ENCODE measurements at places on chromosomes 5 and 9. TPM values are rescaled to one million over a fixed set of nuclear protein-coding genes. Genes with fewer than 3 reads are reported as not detected.

- no peak for DNase-seq
These were observed 122.4 kb upstream of the OSMR start for GRCh38 chr5:38723426-38723825.

DNA sequence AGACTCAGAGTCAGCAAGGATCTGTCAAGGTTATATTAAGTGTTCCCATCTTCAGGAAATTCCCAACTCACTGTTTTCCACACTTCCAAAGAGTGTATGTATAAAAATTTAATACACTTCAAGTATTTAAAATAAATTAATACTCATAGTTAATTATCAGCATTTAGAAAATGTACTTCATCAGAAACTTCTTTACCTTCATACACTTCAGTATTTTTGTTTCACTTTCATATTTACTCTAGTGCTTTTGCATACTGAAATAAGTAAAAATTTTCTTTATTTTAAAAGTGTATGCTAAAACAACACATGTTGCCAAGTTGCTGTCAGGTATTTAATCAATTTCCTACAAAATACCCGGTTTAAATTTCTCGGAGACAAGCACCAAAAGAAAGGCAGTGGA lies 16.5 kb downstream of the RICTOR start:
- DNase-seq = no peak

DNA sequence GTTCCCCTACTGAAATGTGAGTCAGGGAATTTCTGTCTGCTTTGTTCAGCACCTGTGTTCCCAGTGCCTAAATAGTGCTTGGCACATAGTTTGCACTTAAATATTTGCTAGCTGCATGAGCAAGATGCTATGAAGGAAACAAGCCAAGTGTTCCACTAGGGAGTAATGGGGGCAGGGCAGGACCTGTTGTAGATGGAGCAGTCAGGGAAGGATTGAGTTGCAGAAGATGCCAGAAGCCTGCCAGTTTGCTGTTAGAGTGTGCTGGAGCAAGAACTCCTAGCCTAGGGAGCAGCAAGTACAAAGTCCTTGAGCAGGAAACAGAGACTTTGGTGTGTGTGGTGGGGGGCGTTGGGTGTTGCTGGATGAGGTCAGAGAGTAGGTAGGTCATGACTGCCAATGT lies 87.5 kb downstream of the DAB2IP start:
- DNase-seq = no peak

DNA sequence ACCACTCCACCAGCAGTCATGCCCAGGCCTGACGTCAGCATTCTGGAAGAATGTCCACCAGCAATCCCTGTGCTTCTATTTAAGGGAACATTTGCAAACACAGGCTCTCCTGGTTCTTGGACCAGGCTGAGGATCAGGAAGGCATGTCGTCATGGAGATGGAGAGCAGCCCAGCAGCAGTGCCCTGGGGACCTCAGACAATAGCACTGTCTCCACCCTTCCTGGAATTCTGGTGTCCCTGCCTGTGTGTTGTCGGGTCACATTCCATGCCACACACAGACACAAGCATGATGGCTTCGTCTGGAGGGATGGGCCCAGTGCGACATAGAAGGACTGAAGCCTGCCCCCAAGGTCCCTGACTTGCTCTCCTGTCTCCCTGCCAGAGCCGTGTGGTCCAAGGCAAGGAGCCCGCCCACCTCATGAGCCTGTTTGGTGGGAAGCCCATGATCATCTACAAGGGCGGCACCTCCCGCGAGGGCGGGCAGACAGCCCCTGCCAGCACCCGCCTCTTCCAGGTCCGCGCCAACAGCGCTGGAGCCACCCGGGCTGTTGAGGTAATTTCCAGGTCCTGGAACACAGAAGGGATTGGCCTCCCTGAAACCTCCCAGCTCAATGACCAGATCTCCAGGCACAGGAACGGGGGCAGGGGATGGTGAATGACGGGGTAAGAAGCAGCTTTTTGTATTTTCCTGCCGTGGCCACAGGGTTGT lies 43.8 kb downstream of the STOM start:
- DNase-seq = peak; percentile 89

DNA sequence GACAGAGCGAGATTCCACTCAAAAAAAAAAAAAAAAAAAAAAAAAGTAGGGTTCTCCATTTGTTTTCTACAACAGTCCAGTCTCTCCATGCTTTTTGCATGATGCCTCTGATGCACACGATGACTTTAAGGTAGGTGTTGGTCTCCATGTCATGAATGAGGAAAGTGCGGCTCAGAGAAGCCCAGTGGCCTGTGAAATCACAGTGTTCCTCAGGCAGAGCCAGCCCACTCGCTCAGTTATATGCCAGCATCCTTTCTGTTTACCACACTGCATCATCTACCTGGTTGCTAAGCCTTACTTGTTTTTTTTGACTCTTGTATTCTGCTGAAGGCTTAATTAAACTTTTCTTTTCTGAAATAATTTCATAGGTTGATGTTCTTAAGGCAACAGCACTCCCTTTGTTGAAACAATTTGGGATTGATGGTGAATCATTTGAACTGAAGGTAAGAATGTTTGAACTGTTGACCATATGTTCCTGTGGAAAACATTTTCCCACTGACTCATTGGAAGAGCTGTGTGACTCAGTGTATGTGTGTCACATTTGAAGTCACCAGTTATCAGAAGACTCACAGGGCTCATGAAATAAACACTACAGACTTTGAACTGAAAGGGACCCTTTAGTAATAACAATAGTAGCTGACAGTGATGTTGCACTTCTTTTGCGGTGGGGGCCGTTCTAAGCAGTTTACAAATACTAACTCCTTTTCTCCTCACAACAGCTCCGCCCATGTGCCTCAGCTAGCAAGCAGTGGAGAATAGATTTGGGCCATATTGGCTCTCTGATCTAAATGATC lies 40.2 kb downstream of the RCL1 start:
- DNase-seq = peak; percentile 30

DNA sequence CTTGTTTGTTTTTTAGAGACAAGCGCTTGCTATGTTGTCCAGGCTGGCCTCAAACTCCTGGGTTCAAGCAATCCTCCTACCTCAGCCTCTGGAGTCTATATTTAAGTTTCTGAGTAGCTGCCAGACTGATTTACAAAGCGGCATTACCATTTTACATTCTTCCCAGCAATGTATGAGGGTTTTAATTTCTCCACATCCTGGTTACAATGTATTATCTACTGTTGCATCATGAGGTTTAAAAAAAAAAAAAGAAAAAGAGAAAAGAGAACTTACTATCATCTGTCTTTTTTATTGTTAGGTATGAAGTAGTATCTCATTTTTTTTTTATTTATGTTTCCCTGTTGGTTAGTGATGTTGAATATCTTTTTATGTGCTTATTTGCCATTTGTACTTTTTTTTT lies 18.9 kb upstream of the CLINT1 start:
- DNase-seq = no peak

DNA sequence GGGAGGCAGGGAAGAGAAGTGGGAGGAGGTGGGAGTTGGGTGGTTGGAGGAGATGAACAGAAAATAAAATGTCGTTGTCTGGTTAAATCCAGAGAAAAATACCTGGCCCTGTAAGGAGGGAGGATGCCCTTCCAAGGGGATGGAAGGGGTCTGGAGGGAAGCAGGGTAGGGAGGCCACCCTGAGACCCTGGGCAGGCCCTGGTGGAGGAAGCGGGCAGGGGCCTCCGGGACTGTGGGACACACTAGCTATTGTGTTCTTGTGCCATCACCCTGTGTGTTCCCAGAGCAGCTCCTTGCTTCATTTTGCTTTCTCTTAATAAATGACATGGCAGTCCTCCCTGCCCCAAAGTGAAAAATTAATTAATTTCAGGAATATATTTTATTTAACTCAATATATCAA lies 11.8 kb upstream of the CD180 start:
- no peak for DNase-seq

IFNA13 gene
- not detected for polyA plus RNA-seq

SPTAN1 gene
- polyA plus RNA-seq = 331 TPM

STPG3 gene
- not detected for polyA plus RNA-seq
